Cortex of kidney (tissue), 1 donor: ENCODE measurements at places on chromosomes 2 and 18.

GRCh38 chr2:218482651-218483050 lies 63.7 kb downstream of the VIL1 start:
- DNase-seq, result no peak

- DNase-seq, result no peak
Measured at GRCh38 chr2:203687165-203687564, 19.3 kb upstream of the CD28 start.

- no peak for DNase-seq
Measured at GRCh38 chr2:226873826-226874225, 38.0 kb downstream of the RHBDD1 start.

DNA sequence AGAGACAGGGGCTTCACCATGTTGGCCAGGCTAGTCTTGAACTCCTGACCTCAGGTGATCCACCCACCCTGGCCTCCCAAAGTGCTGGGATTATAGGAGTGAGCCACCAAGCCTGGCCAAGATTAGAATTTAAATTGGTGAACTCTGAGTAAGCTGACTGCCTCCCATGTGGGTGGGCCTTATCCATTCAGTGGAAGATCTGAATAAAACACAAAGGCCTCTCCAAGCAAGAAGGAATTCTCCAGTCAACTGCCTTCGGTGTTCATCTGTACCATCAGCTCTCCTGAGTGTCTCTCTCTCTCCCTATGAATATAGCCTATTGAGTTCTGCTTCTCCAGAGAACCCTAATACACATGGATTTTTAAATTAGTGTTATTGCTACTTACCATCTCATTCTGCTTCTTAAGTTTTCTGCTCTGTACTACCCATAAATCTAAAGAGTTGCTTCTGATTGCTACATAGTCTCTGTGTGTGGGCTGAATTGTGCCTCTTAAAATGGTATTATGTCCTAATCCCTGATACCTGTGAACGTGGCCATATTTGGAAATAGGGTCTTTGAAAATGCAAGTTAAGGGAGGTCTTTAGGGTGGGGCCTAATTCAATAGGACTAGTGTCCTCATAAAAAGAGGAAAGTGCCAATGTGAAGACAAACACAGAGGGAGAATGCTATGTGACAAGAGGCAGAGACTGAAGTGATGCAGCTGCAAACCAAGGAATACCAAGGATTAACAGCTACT lies 36.3 kb downstream of the FBXO11 start:
- no peak for DNase-seq

DNA sequence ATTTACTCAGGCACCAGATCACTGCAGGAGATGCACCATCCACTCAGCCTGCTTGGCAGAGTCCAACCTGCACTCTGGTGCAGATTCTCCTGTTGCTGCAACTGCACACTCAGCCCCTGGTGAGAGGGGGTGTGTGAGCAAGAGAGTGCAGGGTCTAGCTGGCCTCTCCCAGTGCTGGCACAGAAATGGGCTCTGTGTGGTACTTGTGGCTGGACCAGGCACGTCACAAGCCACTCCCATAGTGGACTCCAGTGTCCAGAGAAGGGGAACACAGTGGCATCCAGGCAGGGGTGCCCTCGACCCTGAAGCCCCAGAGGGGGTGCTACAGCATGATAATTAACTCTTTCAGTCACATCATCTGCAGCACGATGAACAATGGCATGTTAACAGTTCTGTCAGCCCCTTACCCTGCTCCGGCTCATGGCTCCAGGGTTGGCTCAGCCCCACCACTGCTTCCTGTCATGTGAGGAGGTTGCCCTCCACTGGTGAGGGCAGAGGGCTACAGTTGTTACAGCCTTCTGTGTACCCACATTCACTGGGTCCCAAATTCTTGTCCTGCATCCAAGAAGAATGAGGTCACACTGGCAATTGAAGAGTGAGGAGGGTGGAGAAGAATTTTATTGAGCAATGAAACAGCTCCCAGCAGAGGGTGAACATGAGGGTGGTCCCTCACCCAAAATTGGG lies 135.7 kb downstream of the EVA1A start:
- no peak for DNase-seq

DNA sequence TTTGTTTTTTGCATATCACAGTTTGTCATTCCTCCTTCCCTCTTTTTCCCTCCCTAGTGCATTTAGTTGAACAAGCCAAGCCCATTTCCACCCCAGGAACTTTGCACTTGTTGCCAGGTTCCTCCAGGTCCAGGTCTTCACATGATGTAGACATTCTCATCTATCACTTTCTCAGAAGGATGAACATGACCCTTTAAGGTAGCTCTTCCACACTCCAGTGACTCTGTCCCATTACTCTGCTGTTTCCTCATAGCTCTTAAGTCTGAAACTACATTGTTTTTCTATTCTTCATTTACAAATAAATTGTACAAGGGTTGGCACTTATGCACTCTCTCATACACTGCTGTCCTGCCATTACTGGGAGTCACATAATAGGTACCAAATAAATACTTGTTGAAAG lies 6.1 kb downstream of the KYNU start:
- DNase-seq, result no peak

DNA sequence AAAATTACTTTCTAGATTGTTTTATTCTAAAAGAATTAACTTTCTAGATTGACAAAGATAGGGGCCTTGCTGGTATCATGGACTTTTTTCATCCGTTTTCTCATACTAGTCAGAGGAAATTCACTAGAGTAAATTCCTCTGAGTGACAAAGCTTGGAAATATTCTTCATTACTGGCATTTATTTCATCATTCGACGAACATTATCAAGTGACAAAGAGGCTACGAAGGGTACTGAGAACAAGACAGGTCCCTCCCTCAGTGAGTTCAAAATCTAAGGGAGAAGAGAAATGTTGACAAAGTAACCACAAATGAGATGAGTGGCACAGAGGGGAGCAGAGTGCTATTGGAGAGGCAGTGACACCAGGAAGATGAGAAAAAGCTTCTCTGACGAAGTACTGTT lies 4.3 kb downstream of the EPG5 start:
- no peak for DNase-seq

DNA sequence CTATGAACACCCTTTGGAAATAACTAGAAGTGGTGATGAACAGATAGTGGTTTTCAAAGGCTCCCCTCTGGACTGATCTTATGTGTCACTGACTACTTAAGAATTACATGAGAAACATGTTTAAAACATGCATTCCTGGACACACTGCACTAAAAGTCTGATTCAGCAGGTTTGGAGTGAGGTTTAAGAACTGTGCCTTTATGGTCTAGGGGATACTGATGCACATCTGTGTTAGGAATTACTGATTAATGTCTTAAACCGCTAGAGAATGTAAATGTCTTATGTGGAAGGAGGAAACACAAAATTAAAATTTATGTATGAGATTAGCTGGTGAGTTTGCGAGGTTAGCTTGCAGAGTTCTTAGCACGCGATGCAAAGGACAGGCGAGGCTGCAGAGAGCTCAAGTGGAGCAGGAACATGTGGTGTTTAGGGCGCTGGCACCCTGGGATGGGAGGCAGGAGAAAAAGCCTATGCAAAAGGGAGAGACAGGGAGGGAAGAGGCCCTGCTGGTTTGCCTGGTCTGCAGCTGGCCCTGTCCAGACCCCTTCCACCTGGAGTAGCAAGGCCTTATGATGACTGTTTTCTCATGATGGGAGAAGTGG lies 11.7 kb downstream of the SH3YL1 start:
- DNase-seq, result no peak

GRCh38 chr18:75317703-75318102 lies 107.1 kb downstream of the TSHZ1 start:
- DNase-seq, result no peak

DNA sequence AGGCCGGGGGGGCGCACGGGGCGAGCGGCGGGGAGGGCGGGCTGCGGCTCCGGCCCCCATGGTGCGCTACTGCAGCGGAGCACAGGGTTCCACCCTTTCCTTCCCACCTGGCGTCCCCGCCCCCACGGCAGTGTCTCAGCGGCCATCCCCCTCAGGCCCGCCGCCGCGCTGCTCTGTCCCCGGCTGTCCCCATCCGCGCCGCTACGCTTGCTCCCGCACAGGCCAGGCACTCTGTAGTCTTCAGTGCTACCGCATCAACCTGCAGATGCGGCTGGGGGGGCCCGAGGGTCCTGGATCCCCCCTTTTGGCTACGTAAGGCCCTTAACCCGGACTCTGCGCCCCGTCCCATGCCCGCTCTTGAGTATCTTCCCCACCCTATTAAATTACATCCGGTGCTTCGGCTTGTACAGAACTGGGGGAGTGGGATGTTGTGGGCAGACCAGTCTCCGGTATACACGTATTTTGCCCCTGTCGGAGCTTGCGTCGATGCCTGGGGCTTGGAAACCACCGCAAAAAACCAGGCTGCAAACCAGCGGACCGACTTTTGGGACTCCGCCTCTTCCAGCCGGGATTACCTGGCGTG lies 598 bp upstream of the WBP1 start:
- DNase-seq, result no peak

DNA sequence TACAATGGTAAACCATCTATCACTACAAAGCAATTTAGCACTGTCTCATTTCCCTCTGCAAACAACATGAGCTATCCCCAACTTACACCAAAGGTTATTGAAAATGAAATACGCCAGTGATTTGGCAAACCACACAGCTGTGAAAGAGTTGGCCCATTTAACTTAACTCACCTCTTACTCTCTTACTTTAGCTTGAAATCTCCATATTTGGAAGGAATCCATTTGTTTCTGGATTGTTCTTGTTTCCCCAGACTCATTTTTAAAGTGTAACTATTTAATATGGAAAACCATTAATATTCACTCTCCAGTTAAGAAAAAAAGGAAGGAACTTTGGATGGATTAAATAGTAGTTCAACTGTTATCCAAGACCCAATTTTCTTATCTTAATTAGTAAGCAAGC lies 93.7 kb upstream of the TRIB2 start:
- no peak for DNase-seq

DNA sequence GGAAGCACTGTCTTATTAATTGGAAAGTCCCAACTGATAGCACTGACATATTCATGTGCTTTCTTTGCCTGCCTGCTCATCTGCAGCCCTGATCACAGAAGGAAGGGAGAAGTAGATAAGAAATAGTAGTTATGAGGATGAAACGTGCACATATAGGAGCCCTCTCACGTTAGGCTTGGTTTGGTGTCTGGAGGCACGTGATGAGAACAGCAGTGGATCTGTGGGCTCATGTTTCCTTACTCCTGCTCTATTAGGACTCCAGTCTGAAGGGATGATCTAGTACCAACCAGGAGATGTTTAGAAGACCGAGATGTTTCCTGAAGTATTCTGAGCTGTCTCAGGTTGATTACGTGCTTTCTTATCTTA lies 84.9 kb downstream of the MAP4K4 start:
- no peak for DNase-seq

DNA sequence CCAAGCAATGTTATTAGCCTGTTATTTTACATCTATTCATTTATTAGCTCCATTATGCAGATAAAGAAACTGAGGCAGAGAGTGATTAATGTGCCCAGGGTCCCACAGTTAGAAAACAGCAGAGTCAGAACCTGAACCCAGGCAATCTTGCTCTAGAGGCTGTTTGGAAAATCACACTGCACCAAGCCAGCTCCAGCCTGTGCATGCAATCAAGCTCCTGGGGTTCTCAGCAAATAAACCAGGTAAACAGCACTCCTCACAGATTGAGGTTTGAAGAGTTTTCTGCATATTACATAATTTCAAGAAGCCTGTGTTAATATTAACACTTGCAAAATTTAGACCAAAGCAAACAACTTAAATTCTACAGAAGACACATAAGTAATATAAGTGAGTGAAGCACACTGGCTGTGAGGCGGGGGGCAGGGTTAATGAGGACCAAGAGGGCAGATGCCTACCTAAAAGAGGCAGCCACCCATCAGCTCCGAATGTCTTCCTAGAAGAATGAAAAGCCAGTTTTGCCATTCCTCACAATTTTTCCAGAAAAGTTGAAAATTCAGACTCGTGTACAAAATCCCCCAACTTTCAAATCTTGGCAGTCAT lies 35.4 kb downstream of the CACNB4 start:
- no peak for DNase-seq

GRCh38 chr2:224155896-224156295 lies 116.8 kb upstream of the SERPINE2 start:
- DNase-seq, result no peak

DNA sequence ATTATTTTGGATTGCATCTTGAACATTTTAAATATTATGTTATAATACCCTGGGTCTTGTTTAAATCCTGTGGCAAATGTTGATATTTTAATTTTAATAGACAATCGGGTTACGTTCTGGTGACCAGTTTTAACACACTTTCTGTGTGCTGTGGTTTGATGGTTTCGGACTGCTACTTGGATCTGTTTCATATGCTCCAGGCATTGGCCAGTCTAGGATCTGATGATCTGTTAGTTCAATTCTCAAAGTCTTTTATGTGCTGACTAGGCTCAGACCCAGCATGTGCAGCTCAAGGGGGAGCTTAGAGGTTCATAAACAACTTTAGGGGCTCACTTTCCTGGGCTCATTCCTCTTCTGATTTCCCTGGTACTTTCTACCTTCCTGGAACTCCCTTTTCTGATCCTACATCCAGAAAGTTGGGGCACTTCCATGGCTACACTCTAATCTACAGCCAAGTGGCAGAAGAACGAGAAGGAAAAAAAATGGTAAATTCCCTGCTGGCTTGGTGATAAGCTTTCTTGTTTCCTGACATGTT lies 5.0 kb upstream of the ZBTB14 start:
- no peak for DNase-seq

GRCh38 chr18:63889626-63890025 lies 2.1 kb downstream of the SERPINB2 start:
- DNase-seq, result no peak

GRCh38 chr2:48066000-48066399 lies 159.7 kb upstream of the FBXO11 start:
- DNase-seq, result no peak

DNA sequence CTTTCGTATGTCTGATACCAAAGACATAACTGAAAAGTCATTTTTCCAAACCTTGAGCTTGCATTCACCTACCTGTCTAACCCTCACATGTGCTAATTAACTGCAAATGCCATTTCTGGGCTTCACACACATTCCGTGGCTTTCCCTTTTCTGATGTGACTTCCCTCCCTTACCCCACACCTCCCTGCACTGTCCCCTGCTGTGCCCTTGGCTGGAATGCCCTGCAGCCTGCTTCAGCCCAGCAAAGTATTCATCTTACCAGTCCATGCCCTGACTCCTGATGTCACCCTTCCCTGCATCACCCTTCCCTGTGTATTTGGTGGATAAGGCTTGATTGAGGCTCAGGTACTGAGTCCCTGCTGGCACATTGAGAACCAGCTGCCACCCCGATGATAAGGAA lies 12.2 kb downstream of the RETSAT start:
- no peak for DNase-seq

DNA sequence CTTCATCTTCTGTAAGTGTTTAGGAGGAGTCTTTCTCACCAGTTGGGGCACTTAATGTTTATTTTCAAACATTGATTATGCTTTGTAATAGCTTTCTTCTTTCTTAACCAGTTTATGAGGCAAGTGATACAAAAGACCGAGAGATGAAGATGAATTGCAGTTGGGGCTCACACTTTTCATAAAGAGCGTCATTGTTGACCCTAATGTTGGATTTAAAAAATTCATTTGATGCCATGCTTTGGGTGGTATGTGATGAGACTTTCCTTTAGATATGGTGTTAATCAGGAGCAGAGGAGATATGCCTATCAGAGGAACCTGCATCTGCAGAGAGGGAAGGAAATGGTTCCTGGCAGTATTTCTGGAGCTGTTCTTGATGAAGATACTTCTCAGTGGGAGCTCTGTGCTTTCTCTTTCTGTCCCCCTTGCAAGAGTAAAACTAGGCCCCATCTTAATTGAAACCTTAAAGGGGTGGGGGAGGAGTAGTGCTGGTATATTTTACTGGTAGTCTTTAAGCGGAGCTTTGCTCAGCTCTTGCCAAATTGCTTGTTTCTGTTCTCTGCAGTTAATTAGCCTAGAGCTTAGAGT lies 2.3 kb downstream of the EML4 start:
- no peak for DNase-seq

GRCh38 chr18:49028801-49029506 lies 78.2 kb upstream of the SMAD7 start:
- no peak for DNase-seq

GRCh38 chr2:16413285-16413684 lies 252.3 kb downstream of the CYRIA start:
- DNase-seq, result no peak
